GM12878 (cell line): ENCODE measurements at places on chromosomes 2 and 18.

DNA sequence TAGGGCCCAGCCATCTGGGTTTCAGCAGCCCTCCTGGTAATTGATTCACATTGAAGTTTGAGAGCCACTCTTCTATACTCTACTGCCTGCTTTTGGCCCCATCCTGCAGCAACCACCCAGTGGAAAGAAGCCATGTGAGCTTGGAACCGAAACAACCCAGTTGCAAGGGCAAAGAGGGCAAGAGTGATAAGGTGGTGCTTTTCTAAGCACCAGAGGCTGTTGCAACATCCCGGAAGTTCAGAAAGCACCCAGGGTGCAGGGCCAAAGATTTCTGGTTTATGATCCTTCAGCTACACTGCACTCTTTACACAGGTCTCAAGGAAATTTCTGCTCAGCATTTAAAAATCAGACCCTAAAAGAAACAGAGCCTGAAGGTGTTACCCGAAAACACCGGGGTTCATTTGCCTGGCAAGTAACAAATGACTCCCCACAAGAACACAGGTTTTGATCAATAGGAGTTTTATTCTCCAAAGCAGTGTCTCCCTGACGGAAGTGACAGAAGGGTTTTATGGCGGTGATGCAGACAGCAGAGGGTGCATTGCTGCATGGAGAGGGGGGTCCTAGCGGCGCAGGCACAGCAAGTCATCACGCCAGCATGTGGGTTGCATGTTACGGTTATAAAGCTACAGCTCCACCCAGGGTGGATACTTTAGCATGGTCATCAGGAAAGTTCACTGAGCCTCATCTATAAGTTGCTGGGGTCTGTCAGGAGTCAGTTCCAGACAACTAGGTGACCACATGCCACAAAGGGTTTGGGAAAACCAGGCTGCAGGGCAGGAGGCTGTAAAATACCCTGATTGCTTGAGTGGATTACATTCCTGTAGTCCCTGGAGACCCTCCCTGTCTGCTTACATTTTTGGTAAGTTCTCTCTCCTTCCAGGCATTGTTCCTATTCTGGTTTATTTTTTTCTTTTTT, 28.8 kb upstream of the TMEM37 start:
- H3K27ac ChIP-seq, result no peak overlapping the region
- no peaks in the 10 kb centered on the region for H3K36me3 ChIP-seq
- H3K27me3 ChIP-seq, result no peaks in the 10 kb centered on the region
- no peak overlapping the region for H3K4me3 ChIP-seq
- no peaks in the 10 kb centered on the region for H3K4me1 ChIP-seq

GRCh38 chr2:60379684-60380083, 173.8 kb downstream of the BCL11A start:
- no peak overlapping the region for H3K4me3 ChIP-seq
- no peaks in the 10 kb centered on the region for H3K27me3 ChIP-seq
- no peak for DNase-seq
- H3K36me3 ChIP-seq, result no peaks in the 10 kb centered on the region

- no peak overlapping the region for H3K4me3 ChIP-seq
- no peaks in the 10 kb centered on the region for H3K27me3 ChIP-seq
- H3K4me1 ChIP-seq, result no peaks in the 10 kb centered on the region
- no peak overlapping the region for H3K27ac ChIP-seq
- no peaks in the 10 kb centered on the region for H3K36me3 ChIP-seq
Observed at GRCh38 chr2:213411582-213412289, 127.5 kb downstream of the SPAG16 start.

DNA sequence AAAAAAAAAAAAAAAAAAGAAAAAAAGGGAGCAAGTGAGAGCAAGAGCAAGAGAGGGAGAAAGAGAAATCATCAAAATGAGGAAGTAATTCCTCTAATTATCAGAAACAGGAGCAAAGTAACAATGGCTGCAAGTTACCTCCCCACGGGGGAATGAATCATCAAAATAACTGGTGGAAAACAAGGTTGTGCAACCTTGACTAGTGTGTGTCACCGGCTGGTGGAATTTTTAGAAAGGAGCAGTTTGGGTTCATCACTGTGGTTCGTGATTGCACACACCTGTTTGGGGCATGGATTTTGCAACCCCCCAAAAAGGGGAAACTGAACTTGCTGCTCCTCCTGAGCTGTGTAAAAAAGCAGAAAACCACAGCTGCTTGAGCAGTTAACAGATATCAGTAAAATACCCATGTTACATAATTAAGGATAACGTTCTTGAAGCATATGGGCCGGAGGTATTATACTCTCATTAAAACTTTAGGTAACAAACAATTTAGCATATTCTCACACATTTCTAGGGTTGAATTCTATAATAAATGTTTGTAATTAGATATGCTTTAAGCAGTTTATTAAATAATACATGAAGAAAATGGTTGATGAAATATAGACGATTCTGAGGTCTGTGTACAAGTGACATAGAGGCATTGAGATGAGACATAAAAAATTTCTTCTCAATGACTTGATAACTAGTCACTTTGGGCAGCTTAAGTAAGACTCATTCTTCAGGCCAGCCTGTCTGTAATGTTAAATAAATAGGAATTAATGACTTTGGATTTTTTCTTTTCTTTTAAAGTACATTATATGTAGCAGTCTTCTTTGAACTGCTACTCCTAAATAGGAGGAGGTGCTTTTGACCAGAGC, 184.2 kb upstream of the ZEB2 start:
- no peak overlapping the region for H3K27ac ChIP-seq
- H3K27me3 ChIP-seq, result no peaks in the 10 kb centered on the region

- H3K4me1 ChIP-seq, result no peaks in the 10 kb centered on the region
- H3K27ac ChIP-seq, result no peak overlapping the region
- no peak overlapping the region for H3K4me3 ChIP-seq
- no peaks in the 10 kb centered on the region for H3K36me3 ChIP-seq
- DNase-seq, result no peak
Observed at GRCh38 chr2:94762600-94762999, 108.6 kb upstream of the TEKT4 start.

DNA sequence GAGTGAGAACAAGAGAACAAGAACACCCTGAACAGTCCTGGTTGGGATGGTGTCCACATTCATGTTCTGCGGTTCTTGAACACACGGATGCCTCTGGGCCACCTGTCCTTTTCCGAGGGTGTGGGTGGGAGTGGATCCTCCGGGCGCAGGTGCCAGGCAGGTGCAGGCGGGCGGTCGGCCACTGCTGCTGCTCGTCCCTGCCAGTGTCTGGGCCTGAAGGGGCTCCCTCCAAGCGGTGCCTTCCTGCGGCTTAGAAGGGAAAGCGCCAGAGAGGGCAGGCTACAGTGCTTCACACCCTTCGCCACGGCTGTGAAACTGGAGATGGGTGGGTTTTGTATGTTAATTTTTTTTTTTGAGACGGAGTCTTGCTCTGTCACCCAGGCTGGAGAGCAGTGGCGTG, 8.0 kb upstream of the D2HGDH start:
- DNase-seq, result no peak
- H3K4me3 ChIP-seq, result no peak overlapping the region
- no peaks in the 10 kb centered on the region for H3K27me3 ChIP-seq
- H3K36me3 ChIP-seq, result peaks cover 7% of the 10 kb centered on the region; the same call in 1 of the 2 replicates
- no peak overlapping the region for H3K27ac ChIP-seq
- H3K4me1 ChIP-seq, result no peaks in the 10 kb centered on the region

DNA sequence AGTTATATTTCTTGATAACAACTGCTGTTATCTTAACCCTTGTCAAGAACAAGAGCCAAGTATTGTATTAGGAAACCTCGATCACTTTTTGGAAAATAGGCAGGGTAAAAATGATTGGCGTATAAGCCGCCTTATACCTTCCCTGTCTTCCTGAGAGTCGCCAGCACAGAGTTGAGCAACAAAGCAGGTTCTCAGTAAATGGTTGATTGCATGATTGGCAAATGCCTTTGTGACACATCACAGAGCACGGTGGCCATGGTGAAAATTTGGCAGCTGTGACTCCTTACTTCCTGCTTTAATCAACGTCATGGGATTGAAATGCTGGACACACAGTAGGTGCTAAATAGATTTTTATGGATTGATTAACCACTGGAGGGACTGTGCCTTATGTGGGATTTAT, 3.9 kb upstream of the KLHL29 start:
- peak overlapping the region; percentile 29; the same call in 1 of the 2 replicates for H3K4me3 ChIP-seq
- peak overlapping the region; percentile 81 for H3K27ac ChIP-seq
- no peaks in the 10 kb centered on the region for H3K27me3 ChIP-seq
- no peaks in the 10 kb centered on the region for H3K36me3 ChIP-seq
- H3K4me1 ChIP-seq, result peaks cover 39% of the 10 kb centered on the region

GRCh38 chr18:54739476-54739875, 88.8 kb upstream of the RAB27B start:
- H3K27me3 ChIP-seq, result no peaks in the 10 kb centered on the region; the same call in 1 of the 2 replicates
- no peak for DNase-seq
- no peak overlapping the region for H3K4me3 ChIP-seq
- H3K36me3 ChIP-seq, result no peaks in the 10 kb centered on the region

GRCh38 chr2:208295834-208296233, 29.8 kb downstream of the PIKFYVE start:
- no peak for DNase-seq
- no peaks in the 10 kb centered on the region for H3K27me3 ChIP-seq
- no peak overlapping the region for H3K27ac ChIP-seq
- no peak overlapping the region for H3K4me3 ChIP-seq

- H3K4me3 ChIP-seq, result no peak overlapping the region
- DNase-seq, result no peak
- H3K36me3 ChIP-seq, result no peaks in the 10 kb centered on the region
- no peak overlapping the region for H3K27ac ChIP-seq
- H3K4me1 ChIP-seq, result no peaks in the 10 kb centered on the region
Observed at GRCh38 chr2:43642363-43642762, 5.3 kb downstream of the PLEKHH2 start.

DNA sequence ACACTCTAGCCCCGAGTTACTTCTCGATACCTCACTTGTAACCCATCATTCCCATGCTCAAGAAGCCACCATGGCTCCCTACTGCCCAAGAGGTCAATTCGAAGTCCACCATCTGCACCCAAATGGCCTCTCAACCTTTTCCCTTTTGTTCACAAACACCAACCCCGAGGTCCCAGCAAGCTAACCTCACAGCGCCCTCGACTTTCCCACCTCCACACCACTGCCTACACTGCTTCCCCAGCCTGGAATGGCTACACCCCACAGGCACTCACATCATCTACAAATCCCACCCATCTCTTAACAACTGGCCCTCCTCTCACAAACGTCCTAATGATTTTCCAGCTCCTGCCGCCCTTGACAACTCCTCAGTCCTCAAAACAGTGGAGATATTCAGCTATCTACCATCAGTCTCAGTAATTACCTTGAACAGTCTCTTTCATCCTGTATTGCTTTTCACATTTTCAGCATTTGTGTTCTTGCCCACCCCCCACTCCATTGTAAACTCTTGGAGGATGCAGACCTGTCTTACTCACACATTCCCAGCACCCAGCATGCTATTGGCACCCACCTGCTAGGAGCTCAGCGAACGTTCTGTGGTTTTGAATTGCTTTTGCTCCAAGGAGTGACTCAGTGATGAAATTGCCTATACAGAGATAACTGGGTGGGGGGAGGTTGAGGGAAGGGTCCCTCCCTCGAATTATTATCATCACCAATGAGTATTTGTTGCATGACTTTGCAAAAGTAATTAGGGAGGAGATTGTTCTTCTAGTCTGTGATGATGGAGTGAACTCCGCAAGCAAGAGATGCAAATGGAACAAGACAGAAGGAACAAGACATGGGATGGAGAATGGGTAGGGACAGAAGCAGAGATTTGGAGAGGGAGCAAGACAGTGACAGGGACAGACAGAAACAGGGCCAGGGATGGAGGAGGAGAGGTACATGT, 106.8 kb downstream of the CYP26B1 start:
- H3K4me3 ChIP-seq, result no peak overlapping the region
- H3K4me1 ChIP-seq, result no peaks in the 10 kb centered on the region

DNA sequence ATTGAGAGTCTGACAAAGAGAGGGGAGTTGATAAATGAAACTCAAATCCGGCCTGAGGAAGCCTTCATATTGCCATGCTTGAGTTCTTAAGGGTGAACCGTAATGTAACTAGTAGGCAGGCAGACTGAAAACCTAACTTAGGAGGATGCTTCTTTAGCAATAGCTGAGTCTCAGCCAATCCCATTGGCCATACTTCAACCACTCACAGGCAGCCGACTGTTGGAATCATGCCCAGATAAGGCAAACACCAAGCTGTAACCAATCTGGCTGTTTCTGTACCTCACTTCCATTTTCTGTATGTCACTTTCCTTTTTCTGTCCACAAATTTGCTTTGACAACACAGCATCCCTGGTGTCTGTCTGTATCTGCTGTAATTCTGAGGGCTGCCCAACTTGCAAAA, 39.5 kb downstream of the TPRKB start:
- H3K27ac ChIP-seq, result no peak overlapping the region
- H3K36me3 ChIP-seq, result no peaks in the 10 kb centered on the region
- DNase-seq, result no peak

DNA sequence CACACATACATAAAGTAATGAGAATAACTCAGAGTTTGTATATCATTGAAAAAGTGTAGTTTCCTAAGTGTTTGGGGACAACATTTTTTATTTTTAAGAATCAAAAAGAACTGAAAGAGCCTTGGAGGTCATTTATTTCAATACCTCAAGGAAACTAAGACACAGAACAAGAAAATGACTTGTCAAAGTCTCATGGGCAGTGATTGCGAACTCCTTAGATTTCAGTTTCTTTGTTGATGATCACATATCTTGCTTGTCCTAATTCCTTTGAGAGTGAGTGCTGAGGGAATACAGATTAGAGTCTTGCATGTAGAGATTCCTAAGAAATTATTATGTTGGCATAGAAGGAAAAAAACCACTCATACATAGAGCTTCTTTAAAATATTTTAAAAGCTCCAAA, 243.8 kb downstream of the CAMKMT start:
- H3K4me3 ChIP-seq, result no peak overlapping the region

DNA sequence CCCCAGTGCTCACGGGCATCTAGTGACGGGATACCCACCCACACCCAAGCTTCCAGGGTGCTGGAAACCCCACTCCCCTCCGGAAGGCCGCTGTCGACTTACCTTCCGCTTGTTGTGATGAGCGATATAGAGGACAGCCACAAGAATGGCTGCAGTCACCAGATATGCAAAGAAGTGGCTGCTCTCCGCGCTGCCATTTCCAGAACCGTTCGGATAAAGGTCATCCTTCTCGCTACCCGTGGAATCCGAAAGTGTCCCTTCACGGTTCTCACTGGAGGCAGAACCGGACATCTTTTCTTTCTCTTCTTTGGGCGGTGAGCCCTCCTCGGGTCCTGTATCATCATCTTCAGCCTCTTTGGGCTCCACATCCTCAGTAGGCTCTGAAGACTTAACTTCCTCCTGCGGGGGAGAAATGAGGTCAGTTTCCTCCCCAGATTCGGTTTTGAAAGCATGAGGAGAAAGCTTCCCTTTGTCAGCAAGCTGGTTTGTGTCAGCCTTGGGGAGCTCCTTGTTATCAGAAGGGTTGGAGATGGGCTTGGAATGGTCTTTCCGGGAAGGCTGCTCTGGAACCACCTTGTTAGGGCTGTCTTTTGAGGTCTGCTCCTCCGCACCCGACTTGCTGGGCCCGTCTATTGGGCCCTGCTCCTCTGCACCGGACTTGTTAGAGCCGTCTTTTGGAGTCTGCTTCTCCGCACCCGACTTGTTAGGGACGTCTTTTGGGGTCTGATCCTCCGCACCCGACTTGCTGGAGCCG, 1.2 kb downstream of the TGOLN2 start:
- H3K4me1 ChIP-seq, result peaks cover 16% of the 10 kb centered on the region
- peak overlapping the region; percentile 99 for H3K27ac ChIP-seq
- no peak for DNase-seq
